ENCODE measurements at places on chromosomes 3 and 15.

GRCh38 chr15:73369154-73369694, 466 bp upstream of the HCN4 start:
- DNase-seq: no peak

DNA sequence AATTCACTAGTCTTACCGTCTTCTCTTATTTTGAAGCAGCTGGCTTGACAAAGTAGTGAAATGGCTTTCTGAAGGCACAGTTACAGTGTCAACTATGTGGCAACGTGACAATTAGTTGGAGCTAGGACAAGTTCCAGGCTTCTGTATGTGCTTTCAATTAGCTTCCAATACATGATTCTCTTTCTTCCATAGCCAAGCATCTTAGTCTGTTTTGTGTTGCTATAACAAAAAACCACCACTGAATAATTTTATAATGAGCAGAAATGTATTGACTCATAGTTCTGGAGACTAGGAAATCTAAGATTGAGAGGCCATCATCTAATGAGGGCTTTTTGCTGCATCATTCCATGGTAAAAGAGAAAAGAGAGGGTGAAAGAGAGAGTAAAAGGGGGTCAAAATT, 365.1 kb upstream of the PLSCR5 start:
- no peak for DNase-seq

GRCh38 chr3:159977295-159977694, 11.3 kb upstream of the IL12A start:
- no peak for DNase-seq

GRCh38 chr15:95267481-95267880, 1036.1 kb downstream of the MCTP2 start:
- DNase-seq: no peak

DNA sequence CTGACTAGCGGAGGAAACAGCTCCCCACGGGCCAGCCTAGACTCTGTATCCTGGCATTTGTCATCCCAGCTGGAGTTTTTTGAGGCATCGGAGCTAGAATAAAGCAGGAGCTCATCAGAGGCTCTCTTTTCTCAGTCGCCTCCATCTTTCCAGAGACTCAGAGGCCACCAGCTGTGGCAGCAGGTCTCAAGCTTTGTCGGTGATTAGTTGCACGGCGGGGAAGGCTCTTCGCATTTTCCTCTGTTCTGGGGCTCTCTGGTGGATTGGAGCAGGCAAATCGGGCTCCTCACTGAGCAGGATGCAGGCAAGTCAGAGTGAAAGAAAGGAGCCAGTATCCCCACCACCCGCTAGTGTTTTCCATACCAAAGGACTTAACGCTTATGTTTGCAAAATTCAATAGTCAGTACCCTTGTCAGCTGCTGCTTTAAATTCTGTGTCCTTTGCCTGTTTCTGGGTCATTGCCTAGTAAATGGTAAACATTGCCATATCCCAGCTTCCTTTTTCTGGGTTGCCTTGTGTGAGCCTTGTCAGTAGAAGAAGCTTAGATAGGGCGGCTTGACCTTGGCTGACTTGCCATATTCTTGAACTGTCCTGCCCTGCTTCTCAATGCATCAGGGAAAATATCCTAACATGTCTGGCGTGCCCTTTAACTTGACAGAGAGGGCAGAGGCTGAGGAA, 127.1 kb downstream of the PTPRG start:
- no peak for DNase-seq

DNA sequence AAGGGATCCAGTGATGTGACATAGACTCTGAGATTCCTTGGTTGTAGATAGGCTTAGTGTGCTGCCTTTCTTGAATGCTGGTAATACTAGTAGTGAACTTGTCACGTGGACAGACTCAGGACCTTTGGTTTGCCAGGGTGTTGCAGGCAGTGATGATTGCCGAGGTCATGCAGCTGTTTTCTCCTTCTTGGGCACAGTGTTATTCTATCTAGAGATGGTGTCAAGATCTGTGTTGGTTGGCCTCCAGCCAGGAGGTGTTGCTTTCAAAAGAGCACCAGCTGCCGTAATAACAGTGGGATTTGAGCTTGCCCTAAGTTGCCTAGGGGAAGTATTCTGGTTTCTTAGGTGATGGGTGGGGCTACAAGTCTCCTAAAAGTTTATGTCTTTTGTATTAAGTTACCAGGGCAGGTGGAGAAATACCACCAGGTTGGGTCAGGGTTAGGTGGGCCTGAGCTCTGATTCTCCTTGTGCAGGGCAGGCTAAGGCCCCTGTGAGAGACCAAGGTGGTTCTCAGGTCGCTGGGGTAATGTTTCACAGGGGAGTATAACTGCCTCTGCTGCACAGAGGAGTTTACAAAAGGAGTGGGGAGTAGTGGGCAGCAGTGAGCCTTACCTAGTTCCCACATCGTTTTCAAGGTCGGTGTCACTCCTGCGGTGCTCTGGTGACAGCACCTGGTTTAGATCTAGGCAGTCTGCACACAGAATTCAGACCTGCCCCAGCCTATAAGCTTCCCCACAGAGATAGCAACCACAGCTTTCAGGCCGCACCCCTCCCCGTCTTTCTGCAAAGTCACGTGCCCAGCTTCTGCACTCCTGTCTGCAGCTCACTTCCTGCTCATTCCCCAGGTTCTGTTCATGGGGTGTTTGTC, 350.3 kb downstream of the DOCK3 start:
- DNase-seq: peak; percentile 52

- no peak for DNase-seq
Observed at GRCh38 chr15:31381801-31382712, 55.4 kb downstream of the KLF13 start.

GRCh38 chr3:69692761-69693160, 46.5 kb upstream of the MITF start:
- DNase-seq: no peak

- DNase-seq: no peak
Observed at GRCh38 chr15:80285379-80285778, 33.4 kb upstream of the CTXND1 start.

All from activated CD4-positive, alpha-beta T cell treated with anti-CD3 and anti-CD28 coated beads, Interleukin-2, amount 50 U/mL, for 24 hours (primary cell).